PC-3 (cell line): ENCODE measurements at places on chromosomes 12 and 14.
A peak's percentile ranks its signal among the peaks of the same experiment; 100 is the strongest.

DNA sequence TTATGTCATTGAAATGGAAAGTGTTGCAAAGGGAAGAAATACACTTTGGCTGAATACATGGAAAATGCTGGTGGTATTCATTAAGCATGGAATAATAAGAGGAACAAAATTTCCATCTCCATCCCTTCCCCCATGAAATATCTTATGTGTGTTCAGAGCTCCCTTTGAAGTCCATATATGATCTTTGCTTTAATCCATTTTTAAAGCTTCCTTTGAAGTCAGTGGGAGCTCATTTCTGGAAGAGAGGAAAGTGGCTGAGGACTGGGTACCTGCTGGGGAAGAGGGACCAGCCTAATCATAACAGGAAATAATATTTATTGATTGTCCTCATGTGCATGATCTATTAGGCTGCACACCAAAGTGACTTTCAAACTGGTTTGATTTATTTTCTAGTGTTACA is 49.2 kb downstream of the AKAP6 start:
- DNase-seq, result no peak

- no peak for DNase-seq
Measured at GRCh38 chr12:32448586-32448985, 49.2 kb downstream of the FGD4 start.

- no peak for DNase-seq
Measured at GRCh38 chr12:41011939-41012338, 176.2 kb upstream of the PDZRN4 start.

DNA sequence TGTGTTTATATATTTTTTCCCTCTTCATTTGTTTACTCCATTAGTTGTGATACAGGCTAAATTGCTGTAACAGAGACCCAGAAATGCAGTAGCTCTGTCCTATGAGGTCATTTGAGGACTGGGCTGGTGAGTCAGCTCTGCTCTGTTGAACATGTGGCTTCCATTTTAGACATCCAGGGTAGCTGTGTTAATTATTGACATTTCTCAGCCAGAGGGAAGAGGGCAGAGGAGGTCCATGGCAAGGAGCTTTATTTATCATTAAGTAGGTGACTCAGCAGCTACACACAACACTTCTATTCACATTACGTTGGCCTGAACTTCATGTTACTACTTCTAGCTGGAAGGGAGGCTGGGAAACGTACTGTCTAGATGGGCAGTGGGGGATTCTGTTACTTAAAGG is 85.4 kb downstream of the PTCSC3 start:
- DNase-seq, result peak; percentile 75

DNA sequence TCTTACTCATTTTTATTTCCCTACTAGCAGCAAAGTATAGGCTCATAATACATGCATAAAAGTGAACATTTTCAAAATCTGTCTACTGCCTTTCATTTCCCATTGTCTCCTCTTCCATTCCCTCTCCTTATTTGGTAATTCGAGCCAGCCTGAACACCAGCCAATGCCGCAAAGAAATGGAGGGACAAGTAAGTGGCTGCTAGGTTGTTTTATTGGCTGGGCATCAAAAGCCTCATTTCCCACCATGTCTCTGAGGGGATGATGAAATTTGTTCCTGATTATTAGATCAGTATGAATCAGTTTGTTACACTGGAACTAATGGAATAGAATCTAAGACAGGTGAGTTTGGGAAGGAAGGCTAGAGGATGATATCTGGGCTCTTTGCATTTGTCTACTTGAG is 143.5 kb downstream of the KCNA5 start:
- no peak for DNase-seq

DNA sequence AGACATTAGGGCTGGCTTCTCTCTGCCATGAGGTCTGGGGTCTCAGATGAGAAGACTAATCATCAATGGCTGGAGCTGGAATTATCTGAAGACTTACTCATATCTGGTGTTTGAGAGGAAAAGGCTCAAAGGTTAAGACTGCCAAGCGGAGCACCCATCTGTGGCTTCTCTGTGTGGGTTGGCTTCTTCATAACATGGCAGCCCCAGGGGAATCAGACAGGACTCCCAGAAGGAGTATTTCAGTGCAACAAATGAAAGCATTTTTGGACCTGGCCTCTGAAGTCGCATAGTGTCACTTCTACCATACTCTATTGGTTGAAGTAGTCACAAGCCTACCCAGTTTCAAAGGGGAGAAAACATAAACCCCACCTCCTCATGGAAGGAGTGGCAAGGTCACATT is 171.8 kb upstream of the KRR1 start:
- no peak for DNase-seq

DNA sequence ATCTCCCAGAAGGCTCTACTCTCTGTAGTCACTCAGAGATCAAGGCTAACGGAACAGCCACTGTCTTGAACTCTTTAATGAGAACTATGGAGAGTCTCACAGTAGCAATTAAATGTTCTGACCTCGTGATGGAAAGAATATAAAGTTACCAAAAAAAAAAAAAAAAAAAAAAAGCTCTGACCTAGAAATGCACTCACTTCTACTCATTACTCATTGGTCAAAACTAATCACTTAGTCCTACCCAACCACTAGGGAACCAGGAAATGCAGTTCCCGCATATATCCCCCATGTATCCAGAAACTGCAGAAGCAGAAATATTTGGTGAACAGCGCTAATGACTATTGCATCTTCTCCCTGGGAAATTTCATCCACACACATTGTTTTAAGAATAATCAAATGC is 29.5 kb upstream of the C12orf76 start:
- DNase-seq, result no peak

DNA sequence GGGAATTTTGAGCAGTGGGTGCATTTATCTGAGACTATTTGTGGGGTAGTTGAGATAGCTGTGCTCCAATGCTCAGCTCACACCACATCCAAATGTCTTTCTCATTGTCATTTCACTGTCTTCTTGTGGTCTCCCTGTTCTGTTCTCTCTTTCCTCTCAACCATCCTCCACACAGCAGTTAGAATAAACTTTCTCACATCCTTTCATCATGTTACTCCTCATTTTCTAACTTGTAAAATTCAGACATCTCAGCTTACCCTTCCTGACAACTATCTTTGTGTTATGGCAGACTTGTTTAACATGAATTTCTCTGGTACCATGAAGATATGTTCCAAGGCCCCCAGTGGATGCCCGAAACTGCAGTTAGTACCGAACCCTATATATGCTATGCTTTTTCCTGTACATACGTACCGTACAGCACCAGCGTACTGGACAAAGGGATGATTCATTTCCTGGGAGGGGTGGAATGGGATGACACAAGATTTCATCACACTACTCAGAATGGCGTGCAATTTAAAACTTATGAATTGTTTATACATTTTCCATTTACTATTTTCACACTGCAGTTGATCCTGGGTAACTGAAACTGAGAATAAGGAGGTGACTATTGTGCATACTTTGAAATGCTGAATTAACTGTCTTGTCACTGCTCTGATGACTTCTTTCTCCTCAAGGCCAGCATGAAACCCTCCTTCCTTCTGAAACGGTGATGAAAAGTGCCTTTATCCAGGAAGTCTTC is 177.1 kb upstream of the SLC38A2 start:
- DNase-seq, result peak; percentile 87

GRCh38 chr12:116155383-116155782 is 122.1 kb downstream of the MED13L start:
- no peak for DNase-seq

GRCh38 chr14:20546877-20547276 is 14.0 kb downstream of the RNASE9 start:
- DNase-seq, result no peak

DNA sequence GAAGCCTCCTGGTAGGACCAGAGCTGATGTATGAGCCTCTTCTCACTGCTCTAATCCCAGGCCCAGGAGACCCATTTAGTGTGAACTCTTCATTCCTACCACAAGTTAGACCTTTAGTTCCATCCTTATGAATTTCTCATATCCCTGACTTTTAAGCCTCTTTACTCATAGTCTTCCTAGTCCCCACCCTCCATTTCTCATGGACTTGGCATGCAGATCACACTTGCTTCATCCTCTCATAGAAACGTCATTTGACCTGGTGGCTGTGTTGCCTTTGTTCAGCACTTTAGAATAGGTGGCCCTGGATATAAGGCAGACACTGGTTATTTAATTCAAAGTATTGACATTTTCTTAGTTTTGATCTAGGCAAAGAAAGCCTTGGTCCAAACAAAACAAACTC is 99.5 kb downstream of the SLC16A7 start:
- peak; percentile 72 for DNase-seq

- DNase-seq, result peak; percentile 84
Measured at GRCh38 chr14:103136388-103137271, 13.4 kb downstream of the TNFAIP2 start.

DNA sequence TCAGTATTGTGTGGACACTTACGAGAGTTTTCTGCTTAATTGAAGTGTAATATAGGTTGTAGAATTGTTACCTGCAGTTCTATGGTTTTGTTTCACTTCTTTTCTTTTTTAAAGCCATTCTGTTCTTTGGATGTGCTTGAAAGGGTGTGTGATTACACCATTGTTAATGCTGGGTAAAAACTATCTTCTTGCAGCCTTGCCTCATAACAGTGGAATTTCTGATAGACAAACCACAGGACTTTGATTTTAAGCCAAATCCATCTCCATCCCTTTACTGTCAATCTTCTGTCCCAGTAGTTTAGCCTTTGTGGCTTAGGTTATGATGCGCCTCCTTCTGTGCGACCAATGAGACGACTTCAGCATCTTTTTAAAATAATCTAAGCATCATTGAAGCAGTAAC is 182.3 kb downstream of the PELI2 start:
- DNase-seq, result no peak

DNA sequence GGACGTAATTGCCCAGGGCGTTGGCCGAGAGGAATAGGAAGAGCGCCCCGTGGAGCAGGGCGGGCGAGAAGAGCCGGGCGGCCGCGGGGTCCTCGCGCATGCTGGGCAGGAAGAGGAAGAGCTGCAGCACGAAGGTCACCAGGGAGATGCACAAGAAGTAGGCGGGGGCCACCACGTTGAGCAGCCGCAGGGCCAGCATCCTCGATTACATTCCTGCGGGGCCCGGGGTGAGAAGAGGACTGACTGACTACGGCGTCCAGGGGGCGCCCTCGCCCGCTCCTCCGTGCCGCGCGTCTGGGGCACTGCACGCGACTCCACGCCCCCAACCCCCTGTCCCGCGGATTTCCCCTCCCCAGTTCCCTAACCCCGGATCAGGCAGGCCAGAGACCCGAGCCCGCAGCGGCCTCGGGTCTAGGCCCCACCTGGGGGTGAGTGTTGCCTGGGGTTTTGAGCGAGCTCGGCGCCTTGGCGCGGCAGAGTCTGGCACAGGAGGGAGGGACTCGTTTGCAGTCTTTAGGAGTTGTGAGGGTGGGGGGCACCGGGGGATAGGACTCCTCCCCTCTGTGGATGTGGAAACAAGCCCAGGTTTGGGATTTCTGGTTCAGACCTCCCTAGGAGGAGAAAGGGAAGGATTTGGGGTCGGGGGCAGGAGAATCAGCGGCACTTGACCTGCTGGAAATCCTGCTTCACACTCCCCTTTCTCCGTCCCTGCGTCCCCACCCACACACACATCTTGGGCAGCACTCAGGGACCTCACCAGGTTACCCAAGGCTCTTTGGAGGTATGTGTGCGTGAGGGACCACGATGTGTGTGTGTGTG is 1.8 kb downstream of the ZDHHC22 start:
- DNase-seq, result peak; percentile 52

- DNase-seq, result no peak
Measured at GRCh38 chr12:57619434-57620244, 8.4 kb downstream of the ARHGEF25 start.

- DNase-seq, result no peak
Measured at GRCh38 chr12:68018315-68018714, 29.1 kb downstream of the IFNG-AS1 start.

DNA sequence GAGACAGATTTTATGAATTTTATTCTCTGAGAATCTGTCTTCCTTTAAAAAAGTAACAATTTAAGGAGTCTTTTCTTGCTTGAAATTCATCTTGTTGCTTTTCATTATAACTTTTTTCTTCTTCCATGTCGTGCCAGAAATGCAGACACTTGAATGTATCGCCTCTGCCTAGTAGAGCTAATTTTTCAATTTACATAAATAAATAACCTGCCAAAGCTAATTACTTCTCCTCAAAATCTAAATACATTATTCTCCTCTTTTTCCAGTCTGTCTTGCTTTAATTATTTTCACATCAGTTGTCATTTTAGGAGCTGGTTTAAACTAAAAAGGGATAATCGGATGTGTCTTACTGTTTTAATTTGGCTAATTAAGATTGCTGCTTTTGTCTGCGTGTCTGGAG is 711.1 kb upstream of the SEL1L start:
- DNase-seq, result no peak

- peak; percentile 42 for DNase-seq
Measured at GRCh38 chr12:101604132-101604531, 9.4 kb downstream of the MYBPC1 start.

DNA sequence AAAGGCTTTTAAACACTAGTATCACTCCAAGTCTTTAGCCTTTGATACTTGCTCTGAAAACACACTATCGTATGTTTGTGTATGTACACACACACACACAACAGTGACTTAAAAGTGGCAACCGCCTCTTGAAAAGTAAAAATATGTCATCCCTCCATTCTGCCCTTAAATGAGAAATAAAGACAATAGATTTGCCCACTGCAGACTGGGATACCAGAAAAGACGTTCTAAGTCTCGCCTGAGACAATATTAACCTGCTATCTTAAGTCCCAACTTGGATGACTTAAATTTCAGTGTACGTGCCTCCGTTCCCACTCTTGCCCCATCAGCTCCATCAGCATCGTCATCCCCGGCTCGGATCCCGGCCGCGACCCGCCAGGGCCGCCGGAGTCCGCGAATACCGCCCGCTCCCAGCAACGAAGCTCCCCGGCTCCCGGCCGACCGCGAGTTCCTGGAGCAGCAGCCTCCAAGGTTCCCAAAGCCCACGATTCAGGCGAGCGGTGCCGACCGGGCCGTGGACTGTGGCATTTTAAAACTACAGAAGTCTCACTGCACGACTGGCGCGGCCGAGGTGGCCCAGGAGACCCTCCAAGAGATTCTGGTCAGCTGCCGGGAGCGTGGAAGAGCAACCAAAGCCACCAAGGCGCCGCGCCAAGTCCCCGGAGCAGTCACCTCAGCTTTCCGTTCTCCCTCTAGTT is 2.8 kb upstream of the ARID2 start:
- peak; percentile 39 for DNase-seq

GRCh38 chr14:98444077-98444476 is 827.9 kb downstream of the BCL11B start:
- no peak for DNase-seq

- peak; percentile 67 for DNase-seq
Measured at GRCh38 chr12:6635856-6636531, at the start of gene LPAR5. Gene LPAR5, minus strand, starts transcription at chr12:6635959. Its CDS starts 14,711 bp downstream, at chr12:6621248.

GRCh38 chr14:64728856-64729255 is 24.6 kb downstream of the PLEKHG3 start:
- no peak for DNase-seq

DNA sequence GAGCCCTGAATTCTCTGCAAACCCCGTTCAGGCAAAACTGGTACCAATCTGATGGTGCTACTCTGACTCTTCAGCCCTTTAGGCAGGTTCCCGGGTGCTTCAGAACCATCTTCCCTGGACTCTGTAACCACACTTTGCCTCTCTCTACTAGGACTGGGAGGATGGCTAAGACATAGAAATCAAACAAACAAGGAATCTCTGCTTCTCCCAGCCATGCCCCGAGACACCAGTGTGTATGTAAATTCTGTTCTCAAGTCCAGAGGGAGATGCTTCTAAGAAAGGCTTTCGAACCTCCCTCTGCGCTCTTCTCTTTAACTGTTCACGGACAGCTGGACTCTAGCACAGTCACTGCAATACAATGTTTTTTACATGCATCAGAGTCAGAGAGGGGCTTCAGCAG is 1.9 kb upstream of the KCNK10 start:
- no peak for DNase-seq
